Jurkat, Clone E6-1 (cell line): ENCODE measurements at places on chromosomes 2 and 18.

DNA sequence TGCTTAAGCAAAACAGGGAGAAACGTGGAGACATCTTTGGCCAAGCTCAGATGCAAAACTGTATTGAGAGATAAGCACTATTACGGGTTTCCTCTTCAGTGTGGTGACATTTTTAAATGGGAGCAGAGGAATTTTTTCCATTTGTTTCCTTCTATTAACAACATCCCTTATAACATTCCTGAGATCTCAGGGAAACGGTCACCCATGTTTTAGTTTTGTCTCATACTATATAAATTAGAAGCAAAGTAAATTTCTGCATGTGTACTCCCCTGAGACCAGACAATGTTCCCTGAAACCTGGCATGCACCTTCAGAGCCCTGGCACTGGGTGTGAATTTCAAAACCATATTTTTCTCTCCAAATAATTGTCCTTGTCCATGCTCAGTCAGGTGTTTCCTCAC, 57.6 kb upstream of the RNF152 start:
- no peak for DNase-seq

- DNase-seq, result no peak
These were observed 385.3 kb downstream of the IRS1 start for GRCh38 chr2:226414335-226414734.

DNA sequence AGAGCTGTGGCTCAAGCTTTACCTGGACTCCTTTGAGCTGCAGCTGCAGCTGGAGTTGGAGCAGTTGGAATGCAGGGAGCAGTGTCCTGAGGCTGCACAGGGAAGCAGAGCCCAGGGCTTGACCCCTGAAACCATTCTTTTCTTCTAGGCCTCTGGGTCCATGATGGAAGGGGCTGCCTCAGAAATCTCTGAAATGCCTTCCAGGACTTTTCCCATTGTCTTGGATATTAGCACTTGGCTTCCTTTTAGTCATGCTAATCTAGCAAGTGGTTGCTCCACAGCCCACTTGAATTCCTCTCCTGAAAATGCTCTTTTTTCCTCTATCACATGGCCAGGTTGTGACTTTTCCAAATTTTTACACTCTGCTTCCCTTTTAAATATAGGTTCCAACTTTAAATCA, 108.6 kb upstream of the RNF152 start:
- DNase-seq, result no peak

- no peak for DNase-seq
These were observed 83.4 kb upstream of the PPP1CB start for GRCh38 chr2:28668106-28668814.

GRCh38 chr2:101395545-101396315, 8.4 kb upstream of the CREG2 start:
- no peak for DNase-seq
